Heart left ventricle (tissue), 16 donors: ENCODE measurements at places on chromosomes 2 and 18. TPM values are rescaled to one million over a fixed set of nuclear protein-coding genes. Genes with fewer than 3 reads are reported as not detected.

- H3K27me3 ChIP-seq: no peaks in the 10 kb centered on the region
- DNase-seq: no peak
- peaks cover 10% of the 10 kb centered on the region for H3K4me1 ChIP-seq
- H3K4me3 ChIP-seq: no peak overlapping the region
Measured at GRCh38 chr18:56248610-56249235, 389.7 kb downstream of the TXNL1 start.

DNA sequence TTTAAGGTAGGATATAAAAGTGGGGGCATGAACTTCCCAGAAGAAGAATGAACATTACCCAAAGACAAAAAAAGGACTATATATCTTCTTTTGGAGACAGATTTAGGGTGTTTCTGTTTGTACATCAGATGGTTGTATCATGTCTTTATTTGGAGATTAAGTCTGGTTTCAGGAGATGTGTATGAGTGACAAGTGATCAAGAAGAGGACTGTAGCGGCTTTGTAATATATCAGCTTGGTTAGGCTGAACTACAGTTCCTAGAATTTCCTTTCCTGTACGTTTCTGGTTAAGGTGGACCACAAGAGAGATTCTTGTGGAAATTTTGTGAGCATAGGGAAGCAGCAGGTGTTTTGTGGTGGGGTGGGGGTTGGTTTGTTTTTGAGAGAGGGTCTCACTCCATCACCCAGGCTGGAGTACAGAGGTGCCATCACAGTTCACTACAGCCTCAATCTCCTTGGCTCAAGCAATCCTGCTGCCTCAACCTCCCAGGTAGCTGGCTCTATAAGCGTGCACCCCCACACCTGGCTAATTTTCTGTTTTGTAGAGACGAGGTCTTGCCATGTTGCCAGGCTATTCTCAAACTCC is 287.1 kb upstream of the MGAT5 start:
- no peaks in the 10 kb centered on the region for H3K27me3 ChIP-seq
- H3K27ac ChIP-seq: no peak overlapping the region
- no peak overlapping the region for H3K4me3 ChIP-seq
- peaks cover 6% of the 10 kb centered on the region for H3K4me1 ChIP-seq
- H3K36me3 ChIP-seq: no peaks in the 10 kb centered on the region
- DNase-seq: no peak

GRCh38 chr18:70333757-70334156 is 44.9 kb downstream of the SOCS6 start:
- H3K4me3 ChIP-seq: no peak overlapping the region
- H3K36me3 ChIP-seq: no peaks in the 10 kb centered on the region
- no peaks in the 10 kb centered on the region for H3K27me3 ChIP-seq
- H3K27ac ChIP-seq: no peak overlapping the region
- H3K4me1 ChIP-seq: peaks cover 8% of the 10 kb centered on the region

- H3K27ac ChIP-seq: no peak overlapping the region
- DNase-seq: no peak
- no peak overlapping the region for H3K4me3 ChIP-seq
- H3K36me3 ChIP-seq: no peaks in the 10 kb centered on the region
- H3K4me1 ChIP-seq: no peaks in the 10 kb centered on the region
Measured at GRCh38 chr18:9696701-9697100, 11.4 kb upstream of the RAB31 start.

DNA sequence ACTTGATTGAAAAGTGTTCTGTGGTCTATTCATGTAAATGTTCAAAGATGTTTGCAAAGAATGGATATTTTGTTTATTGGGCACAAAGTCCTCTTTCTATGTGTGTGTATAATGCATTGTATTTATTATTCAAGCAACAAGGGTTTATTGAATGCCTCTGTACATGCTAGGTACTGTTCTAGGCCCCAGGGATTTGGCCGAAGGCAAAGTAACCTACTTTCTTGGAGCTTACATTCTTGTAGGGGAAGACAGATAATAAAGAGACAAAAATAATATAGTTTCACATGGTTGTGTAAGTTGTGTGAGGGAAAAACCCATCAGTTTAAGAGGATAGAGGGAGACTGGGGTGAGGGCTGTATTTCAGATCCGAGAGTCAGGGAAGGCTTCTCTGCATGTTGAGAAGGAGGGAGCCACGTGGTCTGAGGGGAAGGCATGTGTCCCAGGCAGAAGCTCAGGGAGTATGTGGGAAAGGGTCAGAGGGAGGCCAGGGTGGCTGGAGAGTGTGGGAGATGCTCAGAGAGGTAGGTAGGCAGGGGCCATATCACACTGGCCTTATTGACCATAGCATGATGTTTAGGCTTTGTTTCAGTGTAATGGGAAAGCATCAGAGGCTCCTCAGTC is 40.4 kb upstream of the GPR155 start:
- H3K27me3 ChIP-seq: no peaks in the 10 kb centered on the region
- H3K4me3 ChIP-seq: no peak overlapping the region
- no peak overlapping the region for H3K27ac ChIP-seq
- no peaks in the 10 kb centered on the region for H3K4me1 ChIP-seq
- no peaks in the 10 kb centered on the region for H3K36me3 ChIP-seq

- H3K4me3 ChIP-seq: no peak overlapping the region
- no peaks in the 10 kb centered on the region for H3K27me3 ChIP-seq
- no peaks in the 10 kb centered on the region for H3K36me3 ChIP-seq
Measured at GRCh38 chr2:136538489-136538888, 226.9 kb upstream of the THSD7B start.

EGR4 gene
- not detected for total RNA-seq

DNA sequence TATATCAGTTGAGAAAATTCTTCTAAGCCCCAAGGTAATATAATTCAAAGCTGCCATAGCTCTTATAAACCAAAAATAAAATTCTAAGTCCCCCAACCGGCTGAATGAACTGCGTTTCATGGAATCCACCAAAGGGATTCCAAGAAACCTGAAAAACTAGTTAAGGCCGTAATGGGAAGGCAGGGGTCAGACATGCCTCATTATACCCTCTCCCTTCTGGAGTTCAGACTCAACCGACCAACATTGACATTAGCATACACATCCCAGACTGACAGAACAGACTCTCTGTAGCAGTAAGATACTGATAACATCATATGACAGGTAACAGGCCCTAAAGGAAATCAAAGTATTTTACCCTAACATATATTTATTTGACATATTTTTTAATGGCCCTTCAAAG is 31.4 kb upstream of the PHLPP1 start:
- no peak overlapping the region for H3K4me3 ChIP-seq
- H3K27me3 ChIP-seq: no peaks in the 10 kb centered on the region
- no peaks in the 10 kb centered on the region for H3K36me3 ChIP-seq
- no peak overlapping the region for H3K27ac ChIP-seq
- no peaks in the 10 kb centered on the region for H3K4me1 ChIP-seq

- H3K27ac ChIP-seq: no peak overlapping the region
- H3K4me1 ChIP-seq: no peaks in the 10 kb centered on the region
- DNase-seq: no peak
- H3K27me3 ChIP-seq: no peaks in the 10 kb centered on the region
- H3K4me3 ChIP-seq: no peak overlapping the region
- no peaks in the 10 kb centered on the region for H3K36me3 ChIP-seq
Measured at GRCh38 chr2:29372185-29372584, 257.0 kb downstream of the CLIP4 start.

GRCh38 chr2:12816379-12817306 is 99.9 kb downstream of the TRIB2 start:
- DNase-seq: no peak
- peaks cover 37% of the 10 kb centered on the region for H3K4me1 ChIP-seq
- H3K27me3 ChIP-seq: no peaks in the 10 kb centered on the region
- no peaks in the 10 kb centered on the region for H3K36me3 ChIP-seq
- no peak overlapping the region for H3K4me3 ChIP-seq

GRCh38 chr18:9520666-9521065 is 45.4 kb downstream of the RALBP1 start:
- no peak for DNase-seq
- no peak overlapping the region for H3K27ac ChIP-seq
- no peak overlapping the region for H3K4me3 ChIP-seq
- no peaks in the 10 kb centered on the region for H3K27me3 ChIP-seq
- peaks cover 20% of the 10 kb centered on the region for H3K36me3 ChIP-seq
- peaks cover 2% of the 10 kb centered on the region for H3K4me1 ChIP-seq

GRCh38 chr18:45111502-45111848 is 430.8 kb downstream of the SETBP1 start:
- H3K4me1 ChIP-seq: peaks cover 4% of the 10 kb centered on the region
- no peaks in the 10 kb centered on the region for H3K27me3 ChIP-seq

DNA sequence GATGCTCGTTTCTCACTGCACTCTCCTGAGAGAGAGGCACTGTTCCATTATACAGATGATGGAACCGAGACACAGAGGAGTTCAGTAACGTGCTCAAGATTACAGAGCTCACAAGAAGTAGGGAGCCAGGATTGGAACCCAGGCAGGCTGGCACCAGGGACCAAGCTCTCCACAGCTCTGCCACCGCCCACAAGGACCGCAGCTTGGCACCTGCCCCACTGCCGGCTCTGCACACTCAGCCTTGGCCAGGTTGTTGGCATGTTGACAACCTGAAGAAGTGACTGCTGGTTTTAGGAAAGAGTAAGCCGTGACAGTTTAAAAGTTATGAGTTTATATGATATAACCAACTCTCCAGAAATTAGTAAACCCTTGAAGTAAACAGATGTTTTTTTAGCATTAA is 48.0 kb upstream of the ITM2C start:
- no peaks in the 10 kb centered on the region for H3K27me3 ChIP-seq
- H3K36me3 ChIP-seq: peaks cover 9% of the 10 kb centered on the region
- no peak overlapping the region for H3K4me3 ChIP-seq
